ENCODE measurements at places on chromosomes 12 and 14. TPM values are rescaled to one million over a fixed set of nuclear protein-coding genes. Genes with fewer than 3 reads are reported as not detected.

FOXG1 gene
- polyA plus RNA-seq, result 0.55 TPM

PIWIL1 gene
- 0.37 TPM for polyA plus RNA-seq

KRT81 gene
- not detected for polyA plus RNA-seq

IQSEC3 gene
- 6.4 TPM for polyA plus RNA-seq

PABPN1 gene
- polyA plus RNA-seq, result 157 TPM

EPYC gene
- 0.64 TPM for polyA plus RNA-seq

STAT6 gene
- polyA plus RNA-seq, result 111 TPM

All from left renal pelvis (tissue), 4 donors.